ENCODE measurements at places on chromosomes 3 and 15. TPM values are rescaled to one million over a fixed set of nuclear protein-coding genes. Genes with fewer than 3 reads are reported as not detected.

The IRAK2 gene
- total RNA-seq = 0.44 TPM

The NMB gene
- 4.0 TPM for total RNA-seq

GRCh38 chr3:14289590-14290461, 111.2 kb downstream of the LSM3 start:
- H3K4me3 ChIP-seq = no peak overlapping the region
- peaks cover 38% of the 10 kb centered on the region for H3K4me1 ChIP-seq
- no peak for DNase-seq
- H3K27me3 ChIP-seq = no peaks in the 10 kb centered on the region
- H3K27ac ChIP-seq = no peak overlapping the region

GRCh38 chr3:177652556-177653291, 455.4 kb upstream of the TBL1XR1 start:
- no peak for DNase-seq
- peaks cover 8% of the 10 kb centered on the region for H3K36me3 ChIP-seq
- H3K27me3 ChIP-seq = no peaks in the 10 kb centered on the region
- no peak overlapping the region for H3K27ac ChIP-seq
- H3K4me3 ChIP-seq = no peak overlapping the region

The CNTN3 gene
- 0.50 TPM for total RNA-seq

GRCh38 chr3:139870000-139870675, 64.8 kb upstream of the CLSTN2 start:
- H3K4me1 ChIP-seq = no peaks in the 10 kb centered on the region
- no peak overlapping the region for H3K27ac ChIP-seq
- no peaks in the 10 kb centered on the region for H3K36me3 ChIP-seq
- peaks cover 16% of the 10 kb centered on the region for H3K27me3 ChIP-seq

DNA sequence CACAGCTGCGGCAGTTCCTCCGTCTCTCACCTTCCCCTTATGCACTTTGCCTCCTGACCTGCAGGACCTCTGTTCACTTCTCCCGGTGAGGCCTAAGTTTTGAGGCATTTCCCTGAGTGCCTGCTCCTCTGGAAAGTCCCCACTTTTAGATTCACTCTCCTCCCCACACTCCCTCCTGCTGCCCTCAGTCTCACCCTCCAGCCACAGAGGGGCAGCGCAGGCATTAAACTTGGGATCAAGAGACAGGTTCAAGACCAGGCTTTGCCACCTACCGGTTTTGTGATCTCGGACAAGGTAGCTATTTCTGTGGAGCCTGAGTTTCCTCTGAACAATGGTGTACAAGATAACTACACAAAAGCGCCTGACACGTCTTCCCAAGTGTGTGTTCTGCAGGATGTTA, 19.4 kb downstream of the SLC6A11 start:
- H3K4me3 ChIP-seq = no peak overlapping the region
- H3K36me3 ChIP-seq = no peaks in the 10 kb centered on the region
- peaks cover 20% of the 10 kb centered on the region for H3K27me3 ChIP-seq
- DNase-seq = no peak

DNA sequence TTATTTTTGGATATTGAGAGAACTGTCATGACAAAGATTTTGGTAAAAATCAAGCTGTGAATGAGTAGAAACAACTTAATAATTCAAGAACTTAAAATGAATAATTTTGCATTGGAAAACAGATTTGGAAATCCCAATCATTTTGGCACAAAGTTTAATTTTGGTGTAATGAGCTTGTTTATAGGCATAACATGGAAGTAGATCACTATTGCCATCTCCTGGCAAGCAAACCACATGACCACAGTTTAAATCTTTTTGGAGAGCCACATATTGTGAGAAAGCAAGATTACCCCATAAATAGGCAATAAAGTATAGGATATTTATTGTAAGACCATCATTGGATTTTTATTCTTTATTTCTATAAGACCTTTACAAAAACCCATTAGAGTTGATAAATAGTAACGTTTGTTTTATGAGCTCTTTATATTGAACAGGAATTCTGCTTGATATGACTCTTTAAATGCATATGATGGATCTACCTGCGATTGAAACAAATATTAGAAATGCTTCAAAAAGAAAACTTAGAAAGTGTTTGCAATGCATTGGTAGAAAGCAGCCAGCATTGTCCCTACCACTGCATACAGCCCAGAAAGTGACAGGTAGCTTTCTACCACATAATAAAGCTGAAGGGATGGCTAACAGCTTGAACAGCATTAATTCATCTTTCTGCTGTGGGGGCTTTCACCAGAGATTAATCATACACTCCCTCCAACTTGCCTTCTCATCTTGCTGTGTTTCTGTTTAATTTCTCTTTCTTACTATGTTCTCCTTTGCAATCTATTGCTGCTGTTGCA, 766.8 kb downstream of the TBL1XR1 start:
- H3K4me1 ChIP-seq = peaks cover 10% of the 10 kb centered on the region
- DNase-seq = no peak
- no peaks in the 10 kb centered on the region for H3K27me3 ChIP-seq
- no peak overlapping the region for H3K4me3 ChIP-seq

Measured in neural crest cell (in vitro differentiated cells).